ENCODE measurements at places on chromosomes 5 and 9.

DNA sequence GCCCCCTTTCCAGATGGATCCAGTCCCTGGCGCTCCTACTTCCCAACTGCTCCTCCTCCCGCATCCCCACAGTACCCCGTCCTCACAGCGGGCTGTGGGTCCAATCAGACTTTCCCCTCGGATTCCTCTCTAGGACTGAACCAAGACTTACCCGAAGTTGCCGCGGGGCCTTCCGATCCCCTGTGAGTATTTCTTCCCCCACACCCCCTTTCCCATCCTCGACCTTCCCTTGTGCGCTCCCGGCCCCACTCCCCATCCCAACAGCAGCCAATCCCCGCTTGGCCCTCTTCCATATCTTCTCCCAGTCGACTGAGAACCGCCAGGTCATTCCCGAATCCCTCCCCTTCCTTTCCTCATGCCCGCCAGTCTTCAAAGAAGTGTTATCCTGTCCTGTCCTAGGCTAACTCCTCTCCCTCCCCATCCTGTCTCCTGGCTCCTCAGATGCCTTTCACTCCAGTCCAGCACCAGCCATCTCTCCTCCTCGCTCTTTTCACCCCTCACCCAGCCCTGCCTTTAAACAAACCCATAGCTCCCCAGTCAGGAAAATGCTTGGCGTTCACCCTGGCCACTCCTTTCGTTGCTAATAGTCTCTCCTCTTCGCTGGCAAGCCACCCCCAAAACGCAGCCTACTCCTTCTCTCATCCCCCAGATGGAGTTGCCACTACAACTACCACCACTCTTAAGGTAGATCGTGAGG lies 646 bp downstream of the SWI5 start:
- DNase-seq, result no peak

DNA sequence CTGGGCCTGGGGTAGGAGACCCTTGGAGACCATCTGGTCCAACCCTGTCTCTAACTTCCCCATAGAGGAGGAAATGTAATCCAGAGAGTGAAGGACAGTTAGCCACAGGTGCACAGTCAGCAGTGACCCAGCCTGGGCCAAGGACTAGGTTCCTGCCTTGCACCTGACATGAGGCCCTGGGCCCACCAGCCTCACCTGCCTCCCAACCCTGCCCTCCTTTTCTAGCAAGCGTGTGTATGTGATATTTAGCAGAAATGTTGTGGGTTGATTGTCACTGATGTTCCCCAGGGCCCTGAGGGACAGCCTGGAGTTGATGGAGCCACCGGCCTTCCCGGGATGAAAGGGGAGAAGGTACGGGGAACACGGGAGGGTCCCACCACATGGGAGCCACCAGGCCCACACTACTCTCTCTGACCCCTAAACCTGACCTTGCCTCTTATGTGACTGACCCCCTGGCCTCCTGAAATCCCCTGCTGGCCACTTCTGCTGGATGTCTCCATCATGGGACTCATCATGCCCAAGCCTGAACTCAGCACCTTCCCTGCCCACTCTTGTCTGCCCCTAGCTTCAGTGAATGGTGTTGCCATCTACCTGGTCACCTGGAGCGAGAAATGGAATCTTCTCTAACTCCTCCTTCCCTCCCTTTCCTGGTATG lies 79.2 kb upstream of the TGFBR1 start:
- no peak for DNase-seq

- no peak for DNase-seq
Measured at GRCh38 chr5:141868541-141868940, 9.7 kb downstream of the PCDH1 start.

GRCh38 chr5:45512521-45512920 lies 183.7 kb downstream of the HCN1 start:
- DNase-seq, result no peak

DNA sequence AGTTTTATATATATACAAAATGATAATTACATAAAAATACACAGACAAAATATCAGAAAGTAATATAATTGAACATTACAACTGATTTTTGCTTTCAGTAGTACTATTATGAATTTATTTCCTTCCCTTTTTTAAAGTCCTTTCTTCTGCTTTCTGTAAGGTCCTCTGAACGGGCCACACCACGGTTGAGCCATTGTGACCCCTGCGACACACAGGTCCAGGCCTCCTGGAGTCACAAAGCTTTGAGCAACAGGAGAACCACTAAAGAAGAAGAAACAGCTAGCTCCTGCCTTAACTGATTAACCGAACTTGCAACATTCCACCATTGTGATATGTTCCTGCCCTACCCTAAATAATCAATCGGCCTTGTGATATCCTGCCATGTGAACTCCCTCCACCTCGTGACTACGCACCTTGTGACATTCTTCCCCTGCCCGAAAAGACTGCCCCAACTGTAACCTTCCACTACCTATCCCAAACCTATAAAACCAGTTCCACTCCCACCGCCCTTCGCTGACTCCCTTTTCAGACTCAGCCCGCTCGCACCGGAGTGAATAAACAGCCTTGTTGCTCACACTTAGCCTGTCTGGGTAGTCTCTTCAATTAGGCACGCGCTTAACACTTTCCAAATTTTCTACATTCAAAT lies 375.0 kb upstream of the RFX3 start:
- no peak for DNase-seq

DNA sequence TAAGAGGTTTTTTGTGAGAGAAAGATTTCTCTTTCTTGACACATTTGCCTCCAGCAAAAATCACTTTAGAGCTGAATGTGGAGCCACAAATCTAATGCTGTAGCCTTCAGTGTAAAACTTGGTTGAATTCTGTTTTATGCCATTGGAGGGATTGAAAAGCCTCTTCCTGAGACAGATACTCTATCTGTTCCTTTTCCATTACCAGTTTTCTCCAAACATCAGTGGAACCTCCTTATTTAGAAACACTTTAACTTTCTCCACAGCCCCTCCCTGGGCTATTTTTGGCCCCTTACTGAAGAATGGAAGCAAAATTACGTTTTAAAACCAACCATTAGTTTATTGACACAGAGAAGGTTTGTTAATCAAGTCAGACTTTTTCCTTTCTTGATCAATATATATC lies 155.3 kb downstream of the PJA2 start:
- DNase-seq, result no peak

DNA sequence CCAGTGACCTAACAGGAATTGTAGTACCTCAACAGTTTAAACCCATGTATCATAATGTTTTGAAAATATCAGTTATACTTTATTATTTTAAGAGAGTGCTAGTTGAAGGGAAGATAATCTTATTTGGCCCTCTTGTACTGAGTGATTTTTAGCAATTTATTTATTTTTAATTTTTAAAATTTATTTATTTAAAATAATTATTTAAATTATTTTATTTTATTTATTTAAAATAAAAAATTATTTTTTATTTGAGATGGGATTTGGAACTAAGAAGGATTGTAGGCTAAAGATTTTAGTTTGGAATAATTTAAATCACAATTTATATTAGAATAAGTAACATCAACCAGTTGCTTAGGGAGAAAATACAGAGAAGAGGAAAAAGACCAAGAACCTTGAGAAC lies 54.2 kb downstream of the NAA35 start:
- DNase-seq, result no peak

DNA sequence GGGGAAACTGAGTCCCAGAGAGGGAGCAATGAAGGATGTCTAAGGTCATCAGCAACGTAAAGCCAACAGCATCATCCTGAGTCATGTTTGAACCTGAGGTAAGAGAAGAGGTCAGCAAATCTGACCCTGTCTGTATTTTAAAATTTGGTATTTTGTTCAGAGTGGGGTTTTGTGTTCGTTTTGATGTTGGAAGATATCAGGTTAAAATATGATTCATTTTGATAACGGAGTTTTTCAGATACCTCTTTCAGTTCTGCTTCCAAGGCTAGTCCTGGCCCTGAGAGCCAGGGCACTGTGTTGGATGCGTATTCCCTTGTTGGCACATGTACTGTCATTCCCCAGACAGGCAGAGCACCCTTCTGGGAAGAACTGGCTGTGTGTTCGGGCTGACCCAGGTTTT lies 291.0 kb downstream of the NSG2 start:
- no peak for DNase-seq

- no peak for DNase-seq
Measured at GRCh38 chr9:91100878-91101450, 260.8 kb downstream of the AUH start.

DNA sequence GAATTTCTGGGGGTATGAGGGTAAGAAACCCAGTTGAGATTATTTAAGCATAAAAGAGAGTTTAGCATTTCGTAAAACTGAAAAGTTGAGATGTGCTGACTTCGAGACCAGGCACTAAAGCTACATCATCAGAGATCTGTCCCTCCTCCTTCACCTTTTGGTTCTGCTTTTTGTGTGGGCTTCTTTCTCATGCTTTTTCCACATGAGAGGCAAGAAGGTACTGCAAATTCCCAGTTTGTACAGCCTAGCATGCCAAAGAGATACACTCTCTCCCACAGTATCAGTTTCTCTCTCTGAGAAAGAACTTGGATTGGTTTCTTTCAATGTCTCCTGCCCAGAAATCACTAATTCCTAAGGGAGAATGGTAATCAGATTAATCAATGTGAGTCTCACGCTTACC lies 584.7 kb downstream of the SEMA5A start:
- no peak for DNase-seq

DNA sequence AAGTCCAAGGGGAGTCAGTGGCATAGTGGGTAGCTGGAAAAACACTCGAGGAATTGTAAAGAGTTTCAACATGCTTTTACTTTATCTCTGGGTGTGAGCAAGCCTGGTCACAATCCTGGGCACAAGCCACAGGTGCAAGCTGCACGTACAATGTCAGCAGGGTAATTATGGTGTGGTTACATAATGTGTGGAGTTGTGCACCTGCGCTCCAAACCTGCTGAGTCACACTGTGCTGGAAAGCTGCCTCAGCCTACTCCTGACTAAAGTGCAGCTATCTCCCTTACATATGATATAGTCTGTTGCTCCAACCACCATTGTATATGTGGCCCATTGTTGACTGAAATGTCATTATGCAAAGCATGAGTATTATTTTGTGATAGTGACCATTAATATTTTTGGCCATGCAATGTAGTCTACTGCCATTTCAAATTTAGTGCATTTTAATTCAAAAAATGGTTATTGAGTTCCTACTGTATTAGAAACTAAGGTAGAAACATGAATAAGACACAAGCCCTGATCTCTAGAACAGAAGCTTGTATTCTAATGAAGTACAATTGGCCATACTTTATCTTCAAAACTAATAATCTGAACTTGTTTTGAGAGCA lies 160.9 kb upstream of the SLC30A5 start:
- no peak for DNase-seq

DNA sequence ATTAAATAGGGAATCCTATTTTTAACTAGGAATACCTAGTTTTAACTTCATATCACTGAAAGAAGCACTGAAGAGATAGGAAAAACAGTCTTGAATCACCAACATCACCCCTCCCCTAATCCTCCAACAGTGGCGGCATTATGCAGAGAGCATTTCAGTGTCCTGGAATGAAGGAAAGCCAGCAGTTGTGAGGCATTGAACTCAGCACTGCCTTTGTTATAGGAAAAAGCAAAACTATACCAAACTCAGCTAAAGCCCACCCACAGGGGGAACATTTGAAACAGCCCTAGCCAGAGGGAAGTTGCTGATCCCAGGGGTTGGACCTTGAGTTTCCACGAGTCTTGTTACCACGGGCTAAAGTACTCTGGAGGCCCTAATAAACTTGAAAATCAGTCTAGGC lies 310.6 kb upstream of the EDIL3 start:
- no peak for DNase-seq

DNA sequence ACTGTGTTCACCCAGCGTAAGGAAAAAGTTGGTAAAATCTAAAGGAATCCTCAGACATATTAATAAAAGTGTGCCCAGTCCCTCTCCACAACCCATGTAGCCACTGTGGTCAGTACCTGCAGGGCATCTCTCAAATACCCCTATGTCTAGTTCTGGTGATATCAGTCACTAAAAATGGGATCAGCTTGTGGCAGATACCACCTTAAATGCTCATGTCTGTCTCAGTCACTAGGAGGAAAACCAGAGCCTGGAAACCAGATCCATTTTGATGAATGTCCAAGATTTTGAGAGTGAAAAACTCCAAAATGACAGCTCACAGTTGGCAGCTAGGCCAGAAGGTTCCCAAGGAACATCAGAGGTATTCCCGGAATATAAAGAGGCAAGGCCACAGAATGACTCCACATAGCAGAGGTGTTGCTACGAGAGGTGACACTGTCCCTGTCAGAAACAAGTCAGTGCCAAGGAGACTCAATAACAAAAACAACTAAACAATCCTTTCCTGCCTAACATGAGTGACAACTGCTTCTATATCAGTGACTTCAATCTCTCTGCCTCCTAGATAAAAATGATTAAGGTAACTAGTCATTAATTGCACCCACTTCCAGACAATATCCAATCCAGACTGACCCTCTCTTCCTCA lies 13.5 kb downstream of the PCAT7 start:
- DNase-seq, result no peak

DNA sequence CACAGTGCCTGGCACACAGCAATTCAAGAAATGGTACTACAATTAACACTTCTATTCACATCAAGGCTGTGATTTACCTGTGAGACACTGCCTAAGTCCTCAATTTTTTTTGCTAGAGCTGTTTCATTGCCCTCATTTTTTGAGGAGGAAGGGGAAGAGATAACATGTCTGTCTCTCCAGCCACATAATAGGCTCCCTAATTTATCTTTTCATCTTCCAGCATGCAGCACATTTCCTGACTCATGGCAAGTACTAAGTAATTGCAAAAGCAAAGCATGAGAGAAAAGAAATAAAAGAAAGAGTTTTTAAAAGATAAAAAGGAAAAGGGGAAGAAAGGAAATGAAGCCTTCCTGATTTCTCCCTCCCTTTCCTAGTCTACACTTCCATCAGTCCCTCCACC lies 26.9 kb upstream of the RNF38 start:
- no peak for DNase-seq

GRCh38 chr5:133602835-133603380 lies 9.4 kb downstream of the FSTL4 start:
- no peak for DNase-seq

- DNase-seq, result no peak
Measured at GRCh38 chr9:126953041-126953809, 38.6 kb downstream of the RALGPS1 start.

- DNase-seq, result no peak
Measured at GRCh38 chr9:38251036-38251860, 141.3 kb upstream of the ALDH1B1 start.

DNA sequence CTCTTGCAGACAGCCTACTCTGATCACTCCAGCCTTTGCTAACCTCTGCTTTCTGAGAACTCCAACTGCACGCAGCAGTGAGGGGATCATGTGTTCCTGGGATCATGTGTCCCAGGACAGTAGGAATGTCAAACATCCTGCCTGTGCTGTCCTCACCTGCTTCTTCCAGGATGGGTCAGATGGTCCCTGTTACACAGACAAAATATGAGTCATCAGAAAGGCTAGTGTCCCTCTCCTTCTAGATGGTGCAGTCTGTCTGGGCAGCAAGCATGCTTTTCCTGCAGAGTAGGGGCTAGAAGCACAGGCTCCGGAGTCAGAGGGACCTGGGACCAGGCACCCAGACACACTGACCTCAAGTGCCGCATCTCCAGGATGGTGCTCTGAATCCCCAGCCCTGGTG lies 20.1 kb upstream of the SLC25A48 start:
- DNase-seq, result no peak

GRCh38 chr5:58153255-58153654 lies 306.6 kb downstream of the PLK2 start:
- peak; percentile 84 for DNase-seq

- DNase-seq, result no peak
Measured at GRCh38 chr5:150510460-150511263, 2.7 kb downstream of the NDST1 start.

- no peak for DNase-seq
Measured at GRCh38 chr9:2686911-2687310, 30.4 kb upstream of the KCNV2 start.

- no peak for DNase-seq
Measured at GRCh38 chr5:3325201-3325971, 270.2 kb upstream of the IRX1 start.
